ENCODE measurements at places on chromosomes 3 and 15. TPM values are rescaled to one million over a fixed set of nuclear protein-coding genes. Genes with fewer than 3 reads are reported as not detected.

TGM4 gene
- total RNA-seq, result not detected

DNA sequence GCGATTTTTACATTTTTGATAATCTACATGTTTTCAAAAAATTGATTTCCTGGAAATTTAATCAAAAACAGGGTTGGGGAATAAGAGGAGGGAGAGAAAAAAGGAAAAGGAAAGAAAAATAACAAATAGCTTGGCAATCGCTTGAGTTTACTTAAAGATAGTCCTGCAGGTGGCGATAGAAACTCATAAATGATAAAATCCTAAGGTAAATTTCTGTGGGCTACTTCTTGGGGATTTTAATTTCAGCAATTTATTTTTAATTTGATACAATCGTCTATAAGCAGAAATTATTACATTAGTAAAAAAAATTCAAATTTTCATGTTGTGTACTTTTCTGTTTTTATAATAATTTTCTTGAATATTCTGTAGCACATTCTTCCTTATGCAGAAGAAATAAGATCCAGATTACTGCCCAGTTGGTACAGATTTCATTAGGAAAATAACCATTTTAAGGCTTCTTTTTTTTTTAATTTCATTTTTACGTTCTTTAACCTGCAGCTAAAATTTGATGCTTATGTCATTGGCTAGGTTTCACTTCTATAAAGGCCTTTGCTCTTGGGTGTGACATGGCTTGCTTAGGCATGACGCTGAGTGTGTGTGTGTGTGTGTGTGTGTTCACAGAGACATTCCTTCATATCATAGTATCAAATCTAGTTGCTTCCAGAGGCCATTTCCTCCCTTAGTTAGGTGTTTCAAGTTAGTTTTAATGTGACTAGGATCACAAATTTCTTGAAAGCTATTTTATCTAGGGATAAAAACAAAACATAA, 181.8 kb downstream of the MCTP2 start:
- DNase-seq, result no peak

GRCh38 chr15:81091889-81092558, 42.0 kb upstream of the CFAP161 start:
- no peak for DNase-seq

DNA sequence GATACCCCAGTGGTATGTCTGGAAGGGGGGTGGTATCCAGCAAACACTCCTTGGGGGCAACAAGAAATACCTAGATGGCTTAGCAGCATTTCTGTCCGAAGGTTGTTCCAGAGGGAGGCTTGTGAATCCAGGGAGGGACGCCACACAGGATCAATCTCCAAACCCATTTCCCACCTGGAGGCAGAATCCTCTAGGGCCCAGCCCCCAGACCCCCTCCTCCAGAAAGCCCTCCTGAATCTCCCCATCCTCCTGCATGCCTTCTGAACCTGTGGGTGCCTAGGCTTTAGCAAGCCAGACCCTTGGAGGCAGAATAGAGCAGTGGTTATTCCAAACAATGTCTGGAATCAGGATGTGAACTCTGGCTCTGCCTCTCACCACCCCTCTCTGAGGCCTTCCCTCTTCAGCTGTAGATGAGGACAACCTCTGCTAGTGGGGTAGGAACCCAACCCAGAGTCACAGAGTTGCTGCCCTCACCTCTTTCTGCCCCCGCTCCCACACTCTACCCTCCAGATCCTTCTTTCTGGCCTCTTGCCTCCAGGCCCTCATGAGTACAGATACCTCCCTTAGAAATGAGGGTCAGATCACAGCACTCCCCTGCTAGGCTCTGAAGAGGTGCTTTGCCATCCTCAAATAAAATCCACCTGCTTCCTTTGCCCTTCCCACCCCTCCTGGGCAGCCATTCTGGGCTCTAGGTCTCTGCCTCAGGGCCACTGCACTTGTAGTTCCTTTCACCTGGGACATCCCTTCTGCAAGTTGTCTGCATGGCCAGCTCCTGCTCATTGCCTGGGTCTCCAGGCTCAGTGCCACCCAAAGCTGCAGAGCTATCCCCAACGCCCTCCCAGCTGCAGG, 8.1 kb downstream of the CISH start:
- no peak for DNase-seq

GRCh38 chr15:74519311-74519710, 21.7 kb upstream of the ARID3B start:
- DNase-seq, result no peak

GRCh38 chr15:90868261-90868689, at the start of gene FURIN:
Gene FURIN, plus strand, starts transcription at chr15:90868588. Its CDS starts 7,153 bp downstream, at chr15:90875741.
- no peak for DNase-seq

All from activated CD8-positive, alpha-beta memory T cell treated with anti-CD3 and anti-CD28 coated beads, Interleukin-2, amount 10 ng/mL, durations not matched to agents 7 days and 5 days (primary cell).